Hematopoietic multipotent progenitor cell (in vitro differentiated cells): ENCODE measurements at places on chromosomes 7 and 10.
A peak's percentile ranks its signal among the peaks of the same experiment; 100 is the strongest.

DNA sequence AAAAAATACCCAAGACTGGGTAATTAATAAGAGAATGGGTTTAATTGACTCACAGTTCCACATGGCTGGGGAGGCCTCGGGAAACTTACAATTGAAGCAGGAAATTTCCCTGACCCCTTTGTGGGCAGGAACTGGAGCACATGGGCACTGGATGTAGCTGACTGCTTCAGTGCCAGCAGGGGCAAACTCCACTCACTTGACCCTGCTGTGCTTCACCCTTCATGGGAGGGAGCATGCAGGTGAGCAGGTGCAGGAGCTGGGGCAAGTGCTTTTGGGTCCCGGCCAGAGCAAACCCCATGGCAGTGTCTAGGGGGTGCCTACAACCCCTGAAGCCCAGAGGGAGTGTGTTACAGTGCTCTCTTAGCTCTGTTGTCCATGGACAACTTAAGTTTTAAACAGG is 132.6 kb downstream of the AKR1D1 start:
- DNase-seq: no peak

DNA sequence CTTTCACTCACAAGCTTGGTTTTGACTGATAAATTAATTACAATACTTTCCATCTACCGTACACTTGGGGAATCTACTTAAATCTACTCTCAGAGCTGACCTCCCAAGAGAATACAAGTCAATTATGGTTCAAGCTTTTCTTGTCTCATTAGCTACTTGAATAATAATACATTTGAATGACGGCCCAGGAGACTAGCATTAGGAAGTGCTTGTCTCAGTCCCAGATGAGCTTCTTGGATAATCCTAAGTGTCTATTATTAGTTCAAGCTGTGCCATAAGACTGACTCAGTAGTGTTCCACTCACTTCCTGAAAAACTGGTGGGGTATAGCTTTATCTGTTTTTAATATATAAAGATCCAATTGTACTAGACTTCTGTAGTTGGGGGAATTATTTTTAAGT is 100.2 kb downstream of the GNAT3 start:
- no peak for DNase-seq

DNA sequence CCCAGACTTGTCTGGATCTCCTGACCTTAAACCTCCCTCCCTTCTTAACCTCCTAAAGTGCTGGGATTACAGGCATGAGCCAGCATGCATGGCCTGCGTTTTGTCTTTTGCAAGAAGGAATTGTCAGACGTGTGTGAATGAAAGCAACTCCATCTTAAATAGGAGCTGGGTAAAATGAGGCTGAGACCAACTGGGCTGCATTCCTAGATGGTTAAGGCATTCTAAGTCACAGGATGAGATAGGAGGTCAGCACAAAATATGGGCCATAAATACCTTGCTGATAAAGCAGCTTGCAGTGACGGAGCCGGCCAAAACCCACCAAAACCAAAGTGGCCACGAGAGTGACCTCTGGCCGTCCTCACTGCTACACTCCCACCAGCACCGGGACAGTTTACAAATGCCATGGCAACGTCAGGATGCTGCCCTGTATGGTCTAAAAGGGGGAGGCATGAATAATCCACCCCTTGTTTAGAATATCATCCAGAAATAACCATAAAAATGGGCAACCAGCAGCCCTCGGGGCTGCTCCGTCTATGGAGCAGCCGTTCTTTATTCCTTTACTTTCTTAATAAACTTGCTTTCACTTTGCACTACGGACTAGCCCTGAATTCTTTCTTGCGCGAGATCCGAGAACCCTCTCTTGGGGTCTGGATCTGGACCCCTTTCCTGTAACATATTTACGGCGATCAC is 41.2 kb upstream of the SDK1 start:
- no peak for DNase-seq

DNA sequence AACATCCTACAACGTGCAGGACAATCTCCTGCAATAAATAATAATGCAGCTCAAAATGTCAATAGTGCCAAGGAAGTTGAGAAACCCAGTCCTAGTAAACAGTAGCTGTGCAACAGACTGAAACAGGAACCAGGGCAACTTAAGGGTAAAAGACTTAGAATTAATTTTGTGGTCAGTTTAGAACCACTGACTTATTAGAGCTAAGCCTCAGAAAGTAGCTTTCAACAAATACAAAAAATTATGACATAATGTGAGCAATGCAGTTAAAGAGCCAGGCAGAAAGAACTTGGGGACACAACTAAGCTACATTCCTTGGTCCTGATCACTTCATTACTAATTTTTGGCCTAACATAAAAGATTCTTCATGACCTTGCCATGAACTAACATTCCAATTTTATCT is 195.4 kb downstream of the MACC1 start:
- DNase-seq: no peak

GRCh38 chr10:69800109-69800508 is 1.6 kb upstream of the COL13A1 start:
- peak; percentile 30 for DNase-seq

DNA sequence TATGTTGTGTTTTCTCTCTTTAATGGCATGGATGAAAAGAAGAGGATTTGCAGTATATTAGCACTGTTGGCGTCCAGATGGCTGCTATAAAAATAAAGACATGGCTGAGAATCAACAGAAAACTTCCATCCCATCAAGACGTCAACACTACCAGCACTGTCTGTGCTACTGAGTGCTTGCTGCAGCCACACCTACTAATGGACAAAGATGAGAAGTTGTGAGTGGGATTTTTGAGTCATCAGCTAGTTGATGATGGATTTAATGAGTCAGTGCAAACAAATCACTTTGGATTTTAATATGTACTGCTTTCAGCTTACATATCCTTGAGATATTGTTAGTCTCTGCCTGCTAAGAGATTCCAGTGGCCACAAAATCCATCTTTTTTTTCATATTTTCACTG is 631.0 kb upstream of the ANKRD30A start:
- no peak for DNase-seq

GRCh38 chr10:31340343-31340742 is 21.3 kb downstream of the ZEB1 start:
- DNase-seq: no peak

GRCh38 chr7:70733090-70733489 is 398.9 kb upstream of the GALNT17 start:
- DNase-seq: no peak

- DNase-seq: no peak
Observed at GRCh38 chr7:155699180-155699579, 54.7 kb downstream of the RBM33 start.

DNA sequence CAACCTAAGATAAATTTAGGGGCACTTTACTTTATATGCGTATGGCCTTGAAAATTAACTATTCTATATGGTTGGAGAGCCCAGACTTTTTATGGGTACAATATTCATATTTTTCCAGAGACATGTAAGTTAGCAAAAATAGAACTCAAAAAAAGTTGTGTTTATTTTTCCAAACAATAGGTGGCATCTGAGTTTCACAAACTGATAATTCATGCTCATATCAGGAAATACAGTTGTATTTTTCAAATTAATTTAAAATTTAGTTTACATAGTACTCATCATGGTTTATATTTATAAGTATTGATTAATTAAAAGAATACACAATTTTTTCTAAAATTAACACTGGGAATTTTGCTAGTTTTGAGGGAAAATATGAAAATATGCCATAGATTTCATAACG is 34.6 kb downstream of the ANKRD7 start:
- no peak for DNase-seq

DNA sequence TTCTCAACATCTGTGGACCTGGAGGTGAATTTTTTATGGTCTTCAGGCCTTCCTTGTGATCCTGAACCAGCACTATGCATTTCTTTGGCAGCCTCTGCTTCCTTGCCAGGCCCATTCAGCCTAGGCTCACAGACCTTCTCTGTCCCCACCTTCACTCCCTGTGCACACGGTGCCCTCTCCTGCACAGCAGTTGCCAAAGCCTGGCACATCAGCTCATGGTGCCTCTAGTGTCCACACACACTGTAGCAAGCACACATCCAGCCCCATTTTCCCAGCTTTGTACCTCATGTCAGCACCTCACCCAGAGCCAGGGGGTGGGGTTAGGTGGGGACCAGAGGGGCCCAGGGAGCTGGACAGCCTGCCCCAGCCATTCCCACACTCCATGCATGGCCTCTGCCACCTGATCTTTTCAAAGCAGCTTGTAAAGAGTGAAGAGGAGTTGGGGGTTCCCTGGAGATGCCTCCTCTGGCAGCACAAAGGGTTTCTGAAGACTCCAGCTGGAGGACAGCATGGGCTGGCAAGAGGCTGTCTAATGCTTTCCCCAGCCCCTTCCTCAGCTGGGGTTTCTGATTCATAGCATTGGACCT is 57.9 kb upstream of the TMEM72 start:
- no peak for DNase-seq

DNA sequence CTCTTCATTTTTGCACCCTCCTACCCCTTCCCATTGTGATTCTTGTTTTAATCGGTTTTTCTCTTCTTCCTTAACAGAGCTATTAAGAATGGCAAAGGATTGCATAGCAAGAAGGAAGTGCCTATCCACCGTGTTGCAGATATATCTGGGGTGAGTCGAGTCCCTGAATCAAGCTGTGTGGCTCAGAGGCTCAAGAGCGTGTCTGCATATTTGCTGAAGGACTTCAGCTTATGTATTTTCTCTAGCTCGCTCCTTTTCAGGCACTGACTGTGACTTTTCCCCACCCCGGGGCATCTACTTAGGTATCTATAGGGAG is 126.6 kb downstream of the LRRC4 start:
- no peak for DNase-seq

DNA sequence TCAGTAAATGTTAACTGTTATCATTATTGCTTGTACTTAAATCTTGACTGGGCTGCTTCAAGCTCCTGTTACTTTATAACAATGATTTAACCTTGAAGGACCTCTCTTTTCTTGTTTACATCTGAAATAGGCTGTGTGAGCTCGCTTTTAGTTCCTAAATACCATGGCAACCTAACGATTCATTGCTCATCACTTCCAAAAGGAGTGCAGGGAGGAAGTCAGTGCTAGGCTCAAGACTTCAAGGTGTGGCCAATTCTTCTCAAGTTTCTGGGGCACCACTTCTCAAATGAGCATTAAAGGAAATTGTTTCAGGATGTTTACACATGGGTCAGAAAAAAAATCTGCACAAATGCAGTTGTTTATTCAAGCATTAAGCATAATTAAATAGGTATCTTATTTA is 284.2 kb downstream of the MTERF1 start:
- no peak for DNase-seq

DNA sequence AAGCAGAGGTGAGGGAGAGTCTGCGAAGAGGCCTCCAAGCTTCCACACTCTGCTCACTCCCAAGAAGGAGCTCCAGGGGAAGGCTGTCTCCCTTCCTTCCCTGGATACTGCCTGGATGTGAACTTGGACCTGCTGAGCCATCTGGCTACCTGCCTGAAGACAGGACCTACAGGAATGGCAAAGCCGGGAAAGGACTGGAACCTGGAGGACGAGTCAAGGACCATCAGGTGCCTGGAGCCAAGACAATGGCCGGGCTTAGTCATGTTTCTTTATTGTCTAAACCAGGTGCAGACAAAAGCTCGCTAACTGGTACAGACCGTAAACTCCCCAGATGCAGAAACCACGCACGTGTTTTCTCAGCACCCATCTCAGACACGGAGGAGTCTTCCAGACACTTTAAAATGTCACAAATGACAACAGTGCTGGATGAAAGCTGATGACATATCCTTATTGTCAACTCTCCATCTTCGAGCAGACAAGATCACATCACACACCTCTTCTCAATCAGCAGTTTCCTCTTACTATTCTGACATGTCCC is 12.1 kb downstream of the ASB13 start:
- no peak for DNase-seq

DNA sequence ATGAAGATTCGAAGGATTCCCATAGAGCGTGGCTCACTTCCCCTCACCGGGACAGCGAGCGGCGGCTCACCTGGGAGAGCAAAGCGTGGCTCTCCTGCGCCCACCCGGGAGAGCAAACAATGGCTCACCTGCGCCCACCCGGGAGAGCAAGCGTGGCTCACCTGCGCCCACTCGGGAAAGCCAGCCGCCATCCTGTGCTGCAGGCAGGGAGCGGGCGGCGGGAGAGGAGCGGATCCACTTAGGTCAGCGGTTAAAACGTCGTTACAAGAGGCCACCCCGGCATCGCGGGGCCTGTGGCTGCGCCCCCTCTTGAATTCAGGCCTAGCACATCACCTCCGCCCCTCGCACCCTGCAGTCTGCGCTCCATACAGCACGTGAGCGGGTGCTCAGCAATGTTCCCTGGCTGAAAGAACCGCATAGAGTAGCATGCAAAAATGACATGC is 461 bp upstream of the FIGNL1 start:
- DNase-seq: no peak

- DNase-seq: no peak
Observed at GRCh38 chr7:37193087-37193774, 255.4 kb downstream of the ELMO1 start.

- no peak for DNase-seq
Observed at GRCh38 chr10:48462482-48463020, 142.3 kb downstream of the ARHGAP22 start.

DNA sequence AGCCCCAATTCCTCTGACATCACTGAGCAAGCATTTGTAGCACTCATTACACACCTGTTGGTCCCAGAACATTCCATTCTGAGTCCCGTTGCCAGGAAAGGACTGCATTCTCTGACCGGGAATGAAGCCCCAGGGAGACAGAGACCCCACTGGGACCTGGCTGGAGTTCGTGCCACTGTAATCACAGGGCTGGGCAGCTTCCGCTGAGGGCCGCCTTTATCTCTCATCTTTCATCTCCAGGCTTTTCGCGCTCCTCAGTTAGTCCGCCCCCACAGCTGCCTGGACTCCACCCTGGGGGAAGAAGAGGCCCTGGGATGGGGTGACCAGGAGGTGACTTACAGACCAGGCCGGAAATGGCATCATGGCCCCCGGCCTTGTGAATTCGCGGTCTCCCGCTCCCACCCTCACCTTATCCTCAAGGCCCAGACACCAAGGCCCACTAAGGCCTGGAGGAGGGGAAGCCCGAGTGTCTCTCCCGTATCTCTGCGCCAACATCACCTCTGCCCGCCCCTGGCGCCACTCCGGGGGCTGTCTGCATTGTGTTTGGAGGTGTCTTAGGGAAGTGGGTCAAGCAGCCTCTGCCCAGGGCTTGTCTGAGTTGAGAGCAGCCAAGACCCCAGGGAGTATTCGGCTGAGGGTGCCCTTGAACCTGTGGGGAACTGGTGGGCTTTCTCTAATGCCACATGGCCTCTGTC is 75.4 kb downstream of the PROSER2 start:
- no peak for DNase-seq

DNA sequence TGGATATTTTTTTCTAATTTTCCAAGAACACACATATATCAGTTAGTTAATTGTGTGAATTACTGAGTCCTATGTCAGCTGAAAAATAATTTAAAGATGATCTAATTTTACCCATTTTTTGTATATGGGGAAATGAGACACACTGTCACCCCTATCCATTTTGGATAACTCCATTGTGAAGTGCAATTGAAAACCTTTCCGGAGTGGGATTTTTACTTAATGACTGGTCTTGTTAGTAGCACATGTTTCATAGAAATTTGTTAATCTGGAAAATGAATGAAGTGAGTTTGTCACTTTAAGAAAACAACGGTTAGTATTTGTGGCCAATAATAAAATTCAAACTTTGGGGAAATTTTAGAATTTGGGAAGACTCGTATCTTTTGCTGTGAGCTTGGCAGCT is 2.0 kb downstream of the GARS1 start:
- no peak for DNase-seq

- DNase-seq: no peak
Observed at GRCh38 chr7:27247452-27248426, 5.1 kb downstream of the EVX1 start.
